ENCODE measurements at places on chromosomes 7 and 10. TPM values are rescaled to one million over a fixed set of nuclear protein-coding genes. Genes with fewer than 3 reads are reported as not detected.

The UPK3BL1 gene
- total RNA-seq, result 15.9 TPM

The SLC39A12 gene
- not detected for total RNA-seq

The SPDYE16 gene
- not detected for total RNA-seq

The HOXA7 gene
- total RNA-seq, result 0.33 TPM

The SPRN gene
- 0.34 TPM for total RNA-seq

The SLC16A12 gene
- total RNA-seq, result 2.2 TPM

The ZNF365 gene
- total RNA-seq, result 2.0 TPM

The DMBT1 gene
- not detected for total RNA-seq

The AKR1C4 gene
- not detected for total RNA-seq

The MALSU1 gene
- 39.0 TPM for total RNA-seq

The FAM25A gene
- not detected for total RNA-seq

The GDF2 gene
- total RNA-seq, result not detected

The ZNF12 gene
- total RNA-seq, result 19.4 TPM

The ABCA13 gene
- total RNA-seq, result under 0.01 TPM

The SPDYE1 gene
- 0.11 TPM for total RNA-seq
